Activated T-helper 1 cell treated with anti-CD3 and anti-CD28 coated beads, Interleukin-12 subunit alpha, Interleukin-12 subunit beta, Interleukin-2, Interleukin-4 antibody, amounts not matched to agents 30 ng/mL and 10 ng/mL and 1 ng/mL, durations not matched to agents 14 hours and 24 hours and 36 hours (primary cell): ENCODE measurements at places on chromosomes 4 and X.

DNA sequence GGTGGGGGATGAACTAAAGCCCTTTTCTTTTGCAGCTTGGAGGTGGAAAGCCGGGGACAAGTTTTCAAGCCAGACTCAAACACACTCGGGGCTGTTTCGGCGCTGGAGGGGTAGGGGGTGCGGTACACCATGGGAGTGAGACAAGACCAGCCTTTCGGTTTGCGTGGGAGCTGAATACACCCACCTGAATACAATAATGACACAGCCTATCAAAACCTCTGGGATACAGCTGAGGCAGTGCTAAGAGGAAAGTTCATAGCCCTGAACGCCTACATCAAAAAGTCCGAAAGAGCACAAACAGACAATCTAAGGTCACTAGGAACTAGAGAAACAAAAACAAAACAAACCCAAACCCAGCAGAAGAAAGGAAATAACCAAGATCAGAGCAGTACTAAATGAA lies 163.3 kb downstream of the ATRX start:
- no peak for DNase-seq

GRCh38 chrX:643241-643595 lies 12.6 kb downstream of the SHOX start:
- no peak for DNase-seq

- no peak for DNase-seq
Measured at GRCh38 chr4:143289370-143289769, 47.3 kb upstream of the GAB1 start.

GRCh38 chrX:105755109-105755508 lies 67.2 kb upstream of the NRK start:
- no peak for DNase-seq

- DNase-seq: no peak
Measured at GRCh38 chr4:10534820-10535219, 77.6 kb upstream of the ZNF518B start.
